ENCODE measurements at places on chromosomes 6 and 20.

DNA sequence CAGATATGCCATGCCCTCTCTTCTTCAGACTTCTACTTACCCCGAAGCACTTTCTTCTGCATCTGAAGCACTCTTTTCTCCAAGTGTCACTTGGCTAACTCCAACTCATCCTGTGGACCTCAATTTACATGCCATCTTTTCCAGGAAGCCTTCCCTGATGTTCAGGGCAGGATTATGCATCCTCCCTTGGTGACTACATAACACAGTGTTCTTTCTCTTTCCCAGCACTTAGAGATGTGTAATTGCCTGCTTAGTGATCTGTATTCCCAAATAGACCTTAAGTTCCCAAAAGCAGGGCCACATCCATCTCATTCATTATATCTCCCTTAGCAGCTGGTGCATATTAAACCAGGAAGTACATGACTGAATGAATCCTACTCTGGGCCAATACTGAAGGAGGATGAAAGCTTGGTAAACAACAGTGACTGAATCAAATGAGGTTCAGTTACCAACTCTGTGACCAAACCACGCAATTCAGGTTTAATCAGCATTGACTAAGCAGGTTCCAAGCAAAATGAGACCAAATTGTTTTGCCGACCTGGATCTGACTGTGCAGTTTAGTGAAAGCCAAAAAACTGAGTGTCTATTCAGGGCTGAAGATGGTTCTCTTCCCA is 121.4 kb upstream of the TCF21 start:
- DNase-seq: no peak

- no peak for DNase-seq
These were observed 174.6 kb downstream of the LMBRD1 start for GRCh38 chr6:69622230-69622629.

DNA sequence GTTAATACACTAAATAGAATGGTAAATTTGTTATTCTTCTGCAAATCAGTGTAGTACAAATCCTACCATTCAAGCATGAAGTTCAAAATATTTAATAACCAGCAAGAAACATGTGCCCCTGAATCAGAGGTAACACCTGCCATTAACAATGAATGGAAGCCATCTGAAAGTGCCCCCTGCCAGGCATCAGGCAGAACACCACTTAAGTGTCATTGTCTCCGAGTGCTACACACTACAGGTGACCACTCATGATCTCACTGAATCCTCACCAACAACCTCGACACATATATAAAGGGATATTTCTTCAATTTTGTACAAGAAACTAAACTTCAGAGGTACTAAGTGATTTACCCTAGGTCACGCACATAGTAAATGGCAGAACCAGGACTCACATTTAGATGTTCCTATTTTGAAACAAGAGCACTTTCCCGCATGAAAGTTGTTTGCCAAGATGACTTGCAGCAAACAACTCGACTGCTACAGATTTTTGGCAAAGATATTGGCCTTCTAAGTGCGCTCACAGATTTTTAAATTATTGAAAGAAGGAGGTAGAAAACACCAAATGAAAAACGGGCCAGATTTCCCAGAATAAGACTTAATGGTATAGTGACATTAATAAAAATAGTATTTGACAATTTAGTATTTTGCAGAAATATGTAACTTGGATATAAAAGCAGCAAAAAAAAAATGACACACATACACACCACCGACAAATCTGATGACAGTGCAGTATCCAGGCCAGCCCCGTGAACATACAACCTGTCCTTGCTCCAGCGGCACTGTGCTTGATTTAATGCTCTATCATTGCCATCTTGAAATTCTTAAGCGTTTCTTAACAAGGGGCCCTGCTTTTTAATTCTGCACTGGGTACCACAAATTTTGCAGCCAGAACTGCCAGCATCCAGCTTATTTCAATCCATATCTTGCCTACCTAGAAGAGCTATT is 274.5 kb downstream of the ALDH8A1 start:
- DNase-seq: no peak

GRCh38 chr6:16851044-16851540 is 89.8 kb upstream of the ATXN1 start:
- no peak for DNase-seq

GRCh38 chr20:34549291-34549928 is 9.1 kb upstream of the MAP1LC3A start:
- DNase-seq: peak; percentile 27

DNA sequence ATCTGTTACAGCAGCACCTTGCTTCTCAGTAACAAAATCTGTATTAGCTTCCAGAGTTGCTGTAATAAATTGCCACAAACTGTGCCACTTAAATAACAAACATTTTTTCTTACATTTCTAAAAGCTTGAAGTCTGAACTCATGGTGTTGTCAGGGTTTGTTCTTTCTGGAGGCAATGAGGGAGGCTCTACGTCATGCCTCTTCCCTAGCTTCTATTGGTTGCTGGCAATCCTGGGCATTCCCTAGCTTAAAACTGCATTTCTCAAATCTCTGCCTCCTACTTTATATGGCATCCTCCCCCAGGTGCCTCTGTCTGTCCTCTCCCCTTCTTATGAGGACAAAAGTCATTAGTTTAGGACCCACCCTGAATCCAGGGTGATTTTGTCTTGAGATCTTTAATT is 41.6 kb upstream of the TMEM244 start:
- no peak for DNase-seq

DNA sequence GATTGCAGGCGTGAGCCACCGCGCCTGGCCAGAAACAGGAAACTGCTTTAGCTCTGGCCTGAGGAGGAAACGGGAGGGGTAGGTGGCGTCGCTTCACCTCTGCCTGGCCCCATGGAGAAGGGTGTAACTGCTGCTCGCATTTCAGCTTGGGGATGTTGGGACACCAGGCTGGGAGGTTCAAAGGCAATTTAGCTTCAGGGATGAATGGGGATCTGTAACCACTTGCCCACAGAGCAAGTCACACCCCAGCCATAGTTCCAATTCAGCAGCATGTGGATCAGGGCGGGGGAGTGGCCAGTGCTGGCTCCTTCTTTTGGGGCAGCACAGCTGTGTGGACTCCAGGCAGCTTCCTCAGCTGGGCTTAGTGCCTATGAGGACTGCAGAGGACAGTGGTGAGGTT is 34.8 kb upstream of the NUP153 start:
- no peak for DNase-seq

DNA sequence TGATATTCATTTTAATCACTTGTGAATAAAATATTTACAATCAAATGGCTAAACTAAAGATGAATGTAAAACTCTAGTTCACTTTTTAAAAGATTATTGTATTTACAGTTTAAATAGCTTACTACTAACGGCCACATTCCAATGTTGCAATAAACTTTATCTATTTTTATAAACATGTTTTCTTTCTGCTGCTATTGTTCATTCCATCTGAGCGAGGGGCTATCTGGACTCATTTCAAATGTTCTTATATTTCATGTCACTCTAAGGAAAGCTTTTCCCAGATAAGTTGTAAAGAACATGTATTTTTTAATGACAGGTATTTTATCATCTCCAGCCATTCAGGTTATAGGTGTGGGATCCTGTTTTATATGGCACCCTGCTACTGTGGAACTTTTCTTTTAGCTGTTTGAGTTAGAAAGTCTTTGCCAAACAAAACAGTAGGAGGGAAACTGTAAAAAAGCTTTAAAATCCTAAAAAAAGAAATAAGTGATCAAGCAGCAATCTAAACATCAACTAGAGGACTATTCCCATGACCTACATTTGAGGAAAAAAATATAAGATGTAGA is 42.5 kb downstream of the HMGCLL1 start:
- no peak for DNase-seq

DNA sequence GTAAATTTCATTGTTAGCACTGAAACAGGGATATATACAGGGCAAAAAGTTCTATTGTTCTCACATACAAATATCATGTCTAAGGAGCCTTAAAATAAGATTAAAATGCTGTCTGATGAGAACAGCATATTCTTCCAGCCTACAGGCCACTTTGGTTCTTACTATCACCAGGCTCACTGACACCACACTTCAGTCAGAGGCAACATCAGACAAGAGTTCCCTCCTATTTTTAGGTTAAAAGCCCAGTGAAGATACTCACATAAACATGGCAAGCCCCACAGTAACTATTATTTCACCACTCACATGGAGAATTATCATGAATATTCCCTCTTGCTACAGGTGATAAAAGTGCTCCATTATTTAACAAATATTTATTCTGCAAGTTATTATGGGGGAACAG is 175.8 kb downstream of the ISM1 start:
- DNase-seq: no peak

DNA sequence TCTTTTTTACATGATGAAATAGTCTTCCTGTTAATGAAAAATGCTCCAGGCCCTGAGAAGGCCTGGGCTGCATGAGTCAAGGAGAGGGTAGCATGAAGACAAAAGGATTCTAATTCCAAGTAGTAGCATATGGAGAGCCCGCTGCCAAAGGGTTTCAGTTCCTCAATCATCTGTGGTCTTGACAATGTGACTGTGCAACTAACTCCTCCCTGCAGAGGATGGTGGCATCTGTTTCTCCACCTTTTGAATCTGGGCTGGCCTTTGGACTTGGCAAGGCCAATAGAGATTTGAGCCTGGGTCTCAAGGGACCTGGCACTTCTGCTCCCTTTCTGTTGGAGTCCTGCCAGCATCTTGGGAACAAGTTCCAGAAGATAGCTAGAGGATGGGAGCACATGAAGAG is 35.1 kb upstream of the ANKEF1 start:
- DNase-seq: no peak

DNA sequence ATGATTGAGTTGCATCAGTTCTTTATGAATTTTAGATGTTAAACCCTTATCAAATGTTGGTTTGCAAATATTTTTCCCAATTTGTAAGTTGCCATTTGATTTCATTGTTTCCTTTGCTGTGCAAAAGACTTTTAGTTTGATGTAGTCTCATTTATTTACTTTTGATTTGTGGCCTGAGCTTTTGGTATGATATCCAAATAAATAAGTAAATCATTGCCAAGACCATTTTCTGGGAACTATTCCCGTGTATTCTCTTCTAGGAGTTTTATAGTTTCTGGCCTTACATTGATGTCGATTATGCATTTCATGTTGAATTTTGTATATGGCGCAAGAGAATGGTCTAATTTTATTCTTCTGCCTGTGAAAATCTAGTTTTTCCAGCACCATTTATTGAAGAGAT is 13.4 kb downstream of the AIG1 start:
- DNase-seq: no peak

- no peak for DNase-seq
These were observed 80.7 kb downstream of the TRMT11 start for GRCh38 chr6:126067073-126067472.

- DNase-seq: no peak
These were observed 223.4 kb downstream of the FOXC1 start for GRCh38 chr6:1832844-1833787.

GRCh38 chr6:131199568-131200272 is 64.5 kb downstream of the AKAP7 start:
- peak; percentile 86 for DNase-seq

DNA sequence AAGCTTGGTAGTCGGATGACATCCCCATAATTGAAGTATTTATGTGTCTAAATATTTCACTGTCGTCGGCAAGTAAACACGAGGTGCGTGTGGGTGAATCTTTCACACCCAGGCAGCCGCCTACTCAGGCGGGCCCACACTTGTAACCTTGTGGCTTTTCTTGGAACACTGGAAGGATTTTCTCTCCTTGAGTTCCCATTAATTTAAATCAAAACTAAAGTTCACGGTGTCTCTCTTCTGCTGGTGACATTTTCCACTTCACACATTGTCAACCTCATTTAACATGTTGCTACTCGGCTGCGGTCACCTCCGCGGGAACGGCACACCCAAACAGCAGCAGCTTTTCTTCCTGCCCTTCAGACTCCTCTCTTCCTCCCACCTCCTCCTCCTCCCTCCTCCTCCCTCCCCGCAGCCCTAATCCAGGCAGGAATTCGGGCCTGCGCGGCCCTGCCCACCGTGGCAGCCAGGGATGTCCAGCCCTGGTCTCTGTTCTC is 336.6 kb downstream of the QKI start:
- peak; percentile 13 for DNase-seq

GRCh38 chr6:106146852-106147351 is 60.8 kb downstream of the PRDM1 start:
- no peak for DNase-seq

GRCh38 chr20:31548820-31549512 is 34.7 kb downstream of the HM13 start:
- no peak for DNase-seq

DNA sequence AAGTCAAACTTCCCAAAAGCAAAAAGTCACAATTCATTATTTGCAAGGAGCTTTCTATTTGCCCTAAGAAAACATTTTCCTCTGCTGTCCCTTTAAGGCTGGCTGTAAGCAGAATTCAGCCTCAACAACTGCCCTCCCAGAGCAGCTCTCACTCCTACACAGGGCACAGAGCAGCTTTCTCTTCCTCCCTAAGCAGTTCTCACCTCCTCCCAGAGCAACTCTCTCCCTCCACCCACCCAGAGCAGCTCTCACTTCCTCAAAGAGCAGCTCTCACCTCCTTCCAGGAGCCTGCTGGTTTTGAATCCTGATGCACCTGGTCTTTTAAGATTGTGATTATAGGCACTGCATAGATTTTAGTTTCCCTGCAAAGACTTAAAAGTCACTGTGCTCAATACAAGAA is 120.6 kb upstream of the TMEM181 start:
- DNase-seq: no peak

DNA sequence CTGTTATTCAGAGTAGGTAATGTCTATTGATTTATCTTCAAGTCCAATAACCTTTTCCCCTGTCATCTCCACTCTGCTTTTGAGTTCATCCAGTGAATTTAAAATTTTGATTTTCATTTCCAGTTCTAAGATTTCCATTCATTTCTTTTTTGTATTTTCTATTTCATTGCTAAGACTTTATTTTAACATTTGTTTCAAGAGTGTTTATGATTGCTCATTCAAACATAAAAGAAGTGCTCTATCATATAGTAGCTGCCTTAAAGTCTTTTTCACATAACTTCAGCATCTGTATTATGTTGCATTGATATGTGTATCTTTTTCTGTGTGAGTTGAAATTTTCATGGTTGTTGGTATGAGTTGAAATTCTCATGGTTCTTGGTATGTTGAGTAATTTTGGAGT is 341.6 kb downstream of the SOX4 start:
- DNase-seq: no peak

- DNase-seq: no peak
These were observed 51.1 kb downstream of the KCTD20 start for GRCh38 chr6:36493859-36494258.

DNA sequence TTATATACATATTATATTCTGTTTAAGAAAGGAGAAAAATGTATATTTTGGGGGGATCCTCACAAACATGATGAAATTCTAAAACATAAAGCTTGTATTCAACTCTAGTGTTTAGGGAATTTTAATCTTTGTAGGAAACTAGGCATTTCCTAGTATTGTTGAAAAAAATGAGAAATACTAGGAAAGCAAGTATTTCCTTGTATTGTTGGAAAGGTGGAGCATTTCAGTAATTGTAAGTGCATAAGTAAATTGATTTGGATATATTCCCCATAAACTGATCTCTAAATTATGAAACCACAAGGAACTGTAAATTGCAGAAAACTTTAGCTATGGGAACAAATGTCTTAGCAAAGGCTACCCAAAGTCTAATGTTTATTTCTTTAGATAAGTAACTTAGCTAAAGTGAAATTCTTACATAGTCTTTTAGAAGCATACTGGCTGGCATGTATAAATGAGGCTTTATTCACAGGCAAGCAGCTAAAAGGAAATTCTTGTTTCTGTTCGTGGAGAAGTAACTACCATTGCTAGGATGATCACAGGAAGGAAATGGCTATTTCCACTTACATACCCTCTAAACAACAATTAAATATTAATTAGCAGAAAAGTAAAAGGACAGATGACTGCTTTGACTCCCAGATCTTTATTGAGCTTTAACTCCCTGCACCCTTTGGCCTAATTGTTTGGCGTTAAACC is 19.9 kb upstream of the NRN1 start:
- DNase-seq: no peak

- peak; percentile 12 for DNase-seq
These were observed 83.3 kb downstream of the TAF4 start for GRCh38 chr20:61982191-61982950.
